ENCODE measurements at places on chromosomes 13 and 19.

DNA sequence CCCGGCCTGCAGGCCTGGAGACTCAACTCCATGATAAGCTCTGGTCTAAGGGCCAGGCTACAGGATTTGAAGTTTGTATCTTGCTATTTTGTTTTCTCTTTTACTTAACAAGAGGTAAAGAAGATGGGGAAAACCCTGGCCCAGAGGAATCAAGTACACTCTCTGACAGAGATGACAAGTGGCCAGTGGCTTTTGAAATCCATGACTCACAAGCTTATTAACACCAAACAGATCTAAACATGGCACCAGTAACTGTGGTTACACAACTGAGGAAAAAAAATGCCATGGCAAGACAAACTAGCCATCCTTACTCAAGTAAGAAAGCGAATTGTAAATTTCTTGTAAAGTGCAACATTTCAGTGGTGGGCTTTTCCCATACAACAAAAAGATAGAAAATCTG, 72.6 kb upstream of the SERTM1 start:
- no peak for DNase-seq

DNA sequence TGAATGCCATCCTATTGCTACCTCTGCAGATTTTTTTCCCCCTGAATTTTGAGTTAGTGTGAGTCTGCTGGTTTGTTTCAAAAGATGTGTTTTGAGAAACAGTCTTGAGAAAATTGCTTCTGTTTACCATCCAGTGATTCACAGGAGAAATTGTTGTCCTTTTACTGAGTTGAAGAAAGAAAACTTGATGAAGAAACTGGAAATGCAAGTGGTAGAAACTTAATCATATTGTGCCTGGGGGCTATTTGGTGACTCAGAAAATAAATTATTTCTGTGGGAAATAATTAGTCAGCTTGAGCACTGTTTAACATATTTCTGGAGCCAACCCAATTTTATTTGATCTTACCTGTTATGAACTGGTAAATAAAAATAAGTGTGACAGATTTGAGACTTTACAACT, 35.4 kb downstream of the PAN3 start:
- no peak for DNase-seq

GRCh38 chr19:35852029-35852780, at the start of gene NPHS1:
Gene NPHS1, minus strand, starts transcription at chr19:35852504. Its CDS starts 667 bp downstream, at chr19:35851837.
- no peak for DNase-seq

GRCh38 chr19:33496038-33496895, 25.3 kb downstream of the PEPD start:
- DNase-seq = no peak

DNA sequence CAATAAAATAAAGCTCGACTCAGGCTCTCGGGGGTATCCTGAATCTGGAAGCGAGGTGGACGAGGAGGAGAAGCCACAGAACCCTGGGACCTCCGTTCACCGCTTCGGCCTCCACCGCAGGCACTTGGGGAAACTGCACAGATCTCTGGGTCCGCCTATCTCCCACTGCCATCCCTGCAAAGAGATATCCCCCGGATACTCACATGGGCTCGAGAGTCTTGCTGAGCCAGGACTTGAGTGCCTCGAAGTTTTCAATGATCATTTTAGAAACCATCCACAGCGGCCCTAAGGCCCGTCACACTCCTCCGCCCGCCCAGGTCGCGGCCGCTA, 589 bp downstream of the RBM26 start:
- no peak for DNase-seq

DNA sequence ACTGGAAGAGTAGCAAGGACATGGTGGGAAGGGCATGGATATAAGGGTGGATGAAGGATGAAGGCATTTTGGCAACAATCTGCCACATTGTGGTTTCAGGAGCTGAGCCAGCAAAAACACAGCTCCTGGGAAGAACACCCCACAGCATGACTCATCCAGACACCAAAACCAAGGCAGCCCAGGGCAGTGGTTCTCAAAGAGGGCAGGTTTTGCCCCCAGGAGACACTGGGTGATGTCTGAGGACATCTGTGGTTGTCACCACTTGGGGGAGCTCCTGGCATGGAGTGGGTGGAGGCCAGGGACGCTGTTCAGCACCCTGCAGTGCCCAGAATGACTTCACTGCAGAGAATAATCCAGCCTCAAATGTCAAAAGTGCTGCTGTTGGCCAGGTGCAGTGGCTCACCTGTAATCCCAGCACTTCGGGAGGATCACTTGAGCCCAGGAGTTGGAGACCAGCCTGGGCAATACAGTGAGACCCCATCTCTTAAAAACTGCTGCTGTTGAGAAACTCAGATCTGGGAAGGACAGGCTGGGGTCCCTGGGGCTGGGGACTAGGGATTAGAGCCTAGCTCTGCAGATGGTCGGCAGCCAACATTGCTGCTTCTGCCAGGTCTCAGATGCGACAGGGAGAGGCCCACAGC, 16.1 kb downstream of the ZFR2 start:
- DNase-seq = no peak

DNA sequence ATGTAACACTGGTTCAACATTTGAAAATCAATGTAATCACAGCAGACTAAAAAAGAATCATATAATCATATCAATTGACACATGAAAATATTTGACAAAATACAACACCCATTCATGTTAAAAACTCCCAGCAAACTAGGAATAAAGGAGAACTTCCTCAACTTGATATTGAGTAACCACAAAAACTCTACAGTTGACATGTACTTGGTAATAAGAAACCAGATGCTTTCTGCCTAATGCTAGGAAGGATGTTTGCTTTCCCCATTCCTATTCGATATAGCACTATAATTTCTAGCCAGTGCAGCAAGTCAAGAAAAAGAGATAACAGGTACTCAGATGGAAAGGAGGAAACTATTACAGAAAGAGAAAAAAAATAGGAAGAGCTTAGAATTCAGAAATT, 26.9 kb downstream of the UFM1 start:
- no peak for DNase-seq

DNA sequence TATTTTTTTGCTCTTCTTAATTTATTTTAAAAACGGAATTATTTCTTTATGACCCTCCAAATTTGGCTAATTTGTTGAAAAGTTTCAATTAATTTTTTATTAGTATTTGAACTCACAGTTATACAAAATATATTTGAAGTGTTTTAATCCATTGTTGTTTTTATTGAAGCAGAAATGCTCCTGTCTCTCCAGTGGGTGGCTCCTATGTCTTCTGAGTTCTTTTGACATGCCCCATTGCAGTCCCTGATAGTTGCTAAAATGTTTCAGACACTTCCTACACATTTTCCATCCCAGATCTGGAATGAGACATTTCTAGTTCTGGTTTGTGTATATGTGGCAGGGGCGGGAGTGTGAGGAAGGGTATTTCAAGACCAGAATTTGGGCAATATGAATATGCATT, 579.4 kb upstream of the PRR20A start:
- no peak for DNase-seq

DNA sequence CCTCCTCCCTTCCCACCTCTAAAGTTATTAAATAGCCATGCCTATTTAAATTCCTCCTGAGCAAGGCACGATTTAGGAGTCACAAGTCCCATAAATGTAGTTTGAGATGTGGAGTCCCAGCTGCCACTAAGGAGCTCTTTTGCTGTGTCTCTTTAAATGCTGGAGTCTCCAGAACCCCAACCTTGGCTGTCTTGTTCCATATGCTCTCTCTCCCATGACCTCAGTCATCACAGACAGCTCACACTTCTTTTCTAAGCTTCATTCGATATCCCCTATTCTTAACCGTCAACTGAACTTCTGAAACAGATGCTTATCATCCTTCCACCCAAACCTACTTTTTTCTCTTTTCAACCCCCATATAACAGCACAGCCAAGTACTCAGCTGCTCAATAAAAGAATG, 197.1 kb downstream of the VWA8 start:
- DNase-seq = no peak

DNA sequence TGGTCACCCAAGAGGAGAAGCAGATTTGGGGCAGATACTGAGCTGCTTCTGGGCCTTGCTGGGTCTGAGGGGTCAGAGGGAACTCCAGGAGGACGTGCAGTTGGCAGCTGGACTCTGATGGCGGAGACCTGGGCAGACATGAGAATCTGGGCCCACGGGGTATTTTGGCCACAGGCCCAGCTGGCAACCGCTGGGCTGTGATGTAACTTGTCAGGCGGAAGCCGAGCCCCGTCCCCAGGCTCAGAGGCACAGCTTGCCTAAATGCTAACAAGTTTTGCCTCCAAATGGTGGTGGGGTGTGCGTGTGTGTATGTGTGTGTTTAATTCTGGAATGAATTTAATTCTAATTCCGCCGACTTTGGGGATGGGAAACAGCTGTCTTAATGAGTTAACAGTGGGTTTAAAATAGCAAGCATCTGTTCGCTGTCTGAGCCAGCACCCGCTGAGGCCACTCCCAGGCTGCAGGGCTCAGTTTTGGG, 11.6 kb downstream of the ZNRF4 start:
- DNase-seq = no peak
